Fibroblast of the conjunctiva (primary cell): ENCODE measurements at places on chromosomes 3 and 15.

DNA sequence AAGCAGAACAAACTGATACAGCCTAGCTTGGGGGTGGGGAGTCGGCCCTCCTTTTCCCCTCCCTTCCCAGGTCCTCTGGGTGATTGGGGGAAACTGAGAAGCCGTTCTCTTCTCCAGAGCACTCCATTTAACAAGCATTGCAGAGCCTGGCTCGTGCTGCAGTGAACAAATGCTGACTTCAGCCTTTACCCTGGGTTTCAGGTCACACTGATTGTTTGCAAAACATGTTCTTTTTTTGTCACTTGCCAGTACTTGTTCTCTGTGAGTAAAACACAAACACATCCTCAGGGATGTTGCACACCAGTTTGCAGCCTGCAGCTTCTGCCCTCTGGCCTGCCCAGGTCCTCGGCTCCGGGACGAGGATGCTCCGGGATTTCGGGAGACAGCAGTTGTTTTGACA is 132.8 kb downstream of the PGPEP1L start:
- DNase-seq = no peak

DNA sequence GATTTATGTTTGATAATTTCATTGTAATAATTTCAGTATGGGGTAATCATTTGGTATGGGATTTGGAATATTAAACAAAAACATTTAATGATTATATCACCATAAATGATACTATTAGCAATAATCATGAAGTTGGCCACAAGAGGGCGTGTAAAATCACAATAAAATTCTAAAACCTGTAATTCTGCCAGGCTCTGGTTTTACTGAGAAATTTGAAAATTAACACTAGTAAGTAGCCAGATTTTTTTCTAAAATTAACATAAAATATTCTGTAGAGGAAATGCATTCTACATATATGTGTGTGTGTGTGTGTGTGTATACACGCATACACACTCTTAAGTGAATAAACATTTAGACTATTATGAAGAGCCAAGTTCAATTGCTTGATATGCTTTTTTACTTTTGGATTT is 40.5 kb downstream of the FEZF2 start:
- DNase-seq = no peak

DNA sequence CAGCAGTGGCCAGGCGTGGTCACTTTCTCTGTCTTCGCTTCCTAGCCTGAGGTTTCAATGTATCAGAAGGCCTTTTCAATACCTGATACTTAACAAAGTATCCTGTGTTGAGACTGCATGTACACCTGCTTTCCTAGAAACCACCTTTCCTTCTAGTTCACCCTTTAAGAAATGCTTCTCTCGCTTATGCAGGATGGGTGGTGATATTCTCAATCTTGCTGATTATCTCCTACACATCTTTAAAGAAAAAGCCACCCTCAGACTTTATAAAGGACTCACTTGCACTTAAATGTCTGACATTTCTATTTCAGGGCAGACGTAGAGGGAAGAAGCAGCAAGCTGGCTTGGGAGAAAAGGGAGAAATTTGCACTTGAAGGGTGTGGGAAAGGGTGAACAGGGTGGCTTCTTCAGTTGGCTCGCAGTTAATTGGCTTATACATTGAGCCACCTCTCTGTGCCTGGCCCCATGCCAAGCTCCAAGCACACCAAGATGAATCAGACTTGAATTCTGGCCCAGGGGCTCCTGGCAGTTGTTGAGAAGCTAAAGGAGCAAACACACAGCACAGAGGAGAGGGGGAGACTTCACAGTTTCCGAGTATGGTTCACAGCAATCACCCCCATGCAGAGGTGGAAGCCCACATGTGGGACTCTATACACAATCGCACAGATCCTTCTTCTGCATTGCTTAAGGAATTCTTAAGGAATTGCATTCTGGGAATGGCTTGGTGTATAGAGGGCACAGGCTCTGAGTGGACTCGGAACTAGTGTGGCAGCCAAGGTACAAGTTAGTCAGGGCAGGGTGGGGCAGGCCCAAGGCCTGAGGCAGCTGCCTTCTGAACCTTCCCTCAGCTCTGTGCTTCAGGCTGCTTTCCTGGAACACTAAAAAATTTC is 1.3 kb downstream of the ARL6IP5 start:
- DNase-seq = peak; percentile 98

- no peak for DNase-seq
Measured at GRCh38 chr3:171286580-171287249, 173.5 kb downstream of the TNIK start.

GRCh38 chr3:134802428-134803050 is 7.5 kb downstream of the EPHB1 start:
- DNase-seq = no peak

- no peak for DNase-seq
Measured at GRCh38 chr15:69056365-69056764, 41.9 kb downstream of the NOX5 start.

DNA sequence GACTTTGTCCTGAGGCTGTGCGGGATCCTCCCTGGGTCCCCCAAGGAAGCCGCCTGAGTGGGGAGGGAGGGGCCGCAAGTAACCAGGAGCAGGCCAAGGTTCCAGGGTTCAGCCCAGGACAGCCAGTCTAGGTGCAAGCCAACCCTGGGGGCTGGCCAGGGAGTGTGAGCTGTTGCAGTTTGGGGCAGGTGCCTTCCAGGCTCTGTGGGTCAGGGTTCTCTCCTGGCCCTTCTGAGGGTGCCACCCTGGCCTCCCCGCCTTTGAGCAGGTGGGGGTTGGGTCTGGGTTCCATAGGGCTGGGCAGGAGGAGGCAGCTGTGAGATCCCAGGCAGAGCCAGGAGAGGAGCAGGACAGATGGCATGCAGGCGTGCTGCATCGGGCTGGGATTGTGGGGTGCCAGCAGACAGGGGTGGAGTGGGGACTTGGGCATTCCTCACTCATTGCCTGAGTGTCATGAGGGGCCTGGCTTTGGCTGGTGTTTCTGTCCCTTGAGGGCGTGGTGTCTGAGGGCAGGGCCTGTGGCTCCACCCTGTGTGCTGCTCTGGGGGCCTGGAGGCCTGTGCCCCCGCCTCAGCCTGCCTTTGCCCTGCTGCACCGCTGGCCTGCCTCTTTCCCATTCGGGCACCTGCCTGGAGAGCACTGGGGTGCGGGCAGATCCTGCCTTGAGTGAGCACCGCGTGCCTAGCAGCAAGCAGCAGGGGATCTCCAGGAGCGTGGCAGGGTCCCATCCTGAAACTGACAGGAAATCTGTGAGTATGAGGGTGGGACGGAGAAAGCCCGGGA is 18.4 kb downstream of the KLF13 start:
- no peak for DNase-seq

- no peak for DNase-seq
Measured at GRCh38 chr3:139934613-139935015, 371 bp upstream of the CLSTN2 start.

DNA sequence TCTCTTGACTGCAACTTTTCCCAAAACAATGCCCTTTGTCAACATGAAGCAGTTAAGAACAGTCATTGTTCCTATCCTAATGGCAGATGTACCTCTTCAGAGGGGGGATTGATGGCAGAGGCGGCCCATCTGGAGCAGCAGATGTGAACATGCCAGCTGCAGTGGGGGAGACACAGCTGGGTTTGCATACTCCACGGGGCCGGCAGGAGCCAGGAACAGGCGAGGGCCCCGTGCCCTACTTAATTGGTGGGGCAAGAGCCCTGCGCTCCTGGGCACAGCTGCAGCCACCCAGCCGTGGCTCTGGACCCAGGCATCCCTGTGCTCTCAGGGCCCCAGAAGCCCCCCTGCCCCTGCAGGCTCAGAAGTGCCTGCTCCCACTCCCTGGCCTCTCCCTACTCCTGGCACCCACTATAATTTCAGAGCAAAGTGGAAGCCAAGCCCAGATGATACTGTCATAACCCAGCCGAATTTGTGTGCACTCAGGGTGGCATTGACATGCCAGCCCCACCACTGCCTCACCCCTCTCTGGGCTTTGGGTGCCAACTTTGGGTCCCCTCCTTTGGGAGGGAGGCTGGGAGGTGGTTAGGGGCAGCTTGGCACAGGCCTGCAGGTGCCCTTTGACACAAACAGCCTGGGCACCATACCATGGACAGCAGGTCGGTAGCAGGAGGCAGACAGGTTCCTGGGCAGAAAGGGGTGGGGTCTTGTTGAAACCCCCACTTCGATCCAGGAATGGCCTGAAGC is 34.6 kb downstream of the ROPN1B start:
- DNase-seq = no peak

DNA sequence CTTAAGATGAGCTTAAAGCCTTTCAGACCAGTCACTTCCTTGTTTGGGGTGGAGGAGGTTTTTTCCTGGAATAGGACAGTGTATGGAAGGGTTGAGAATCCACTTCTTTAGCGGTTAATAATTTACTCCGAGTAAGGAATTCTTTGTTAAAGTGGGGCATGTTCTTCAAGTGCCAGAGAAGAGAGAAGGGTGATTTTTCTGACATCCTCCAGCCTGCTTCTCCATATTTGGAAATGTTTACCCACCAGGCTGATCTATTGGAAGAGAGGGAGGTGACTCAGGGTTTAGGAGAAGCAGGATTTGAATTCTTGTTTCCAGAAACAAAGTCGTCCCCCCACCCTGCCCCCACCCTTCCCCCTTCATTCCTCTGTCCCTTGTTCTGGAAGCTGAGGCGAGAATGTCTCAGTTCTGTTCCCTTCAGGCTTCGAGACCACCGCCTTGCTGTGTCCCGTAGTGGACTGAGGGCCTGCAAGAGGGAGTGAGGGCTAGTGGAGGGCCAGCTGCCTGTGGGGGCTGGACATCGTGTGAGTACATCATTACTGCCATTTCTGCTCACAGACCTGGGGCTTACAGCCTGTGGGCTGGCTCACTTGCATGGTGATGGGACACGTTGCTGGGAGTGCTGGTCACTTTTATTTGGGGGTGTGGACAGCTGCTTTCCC is 58.5 kb downstream of the LPP start:
- DNase-seq = peak; percentile 35

DNA sequence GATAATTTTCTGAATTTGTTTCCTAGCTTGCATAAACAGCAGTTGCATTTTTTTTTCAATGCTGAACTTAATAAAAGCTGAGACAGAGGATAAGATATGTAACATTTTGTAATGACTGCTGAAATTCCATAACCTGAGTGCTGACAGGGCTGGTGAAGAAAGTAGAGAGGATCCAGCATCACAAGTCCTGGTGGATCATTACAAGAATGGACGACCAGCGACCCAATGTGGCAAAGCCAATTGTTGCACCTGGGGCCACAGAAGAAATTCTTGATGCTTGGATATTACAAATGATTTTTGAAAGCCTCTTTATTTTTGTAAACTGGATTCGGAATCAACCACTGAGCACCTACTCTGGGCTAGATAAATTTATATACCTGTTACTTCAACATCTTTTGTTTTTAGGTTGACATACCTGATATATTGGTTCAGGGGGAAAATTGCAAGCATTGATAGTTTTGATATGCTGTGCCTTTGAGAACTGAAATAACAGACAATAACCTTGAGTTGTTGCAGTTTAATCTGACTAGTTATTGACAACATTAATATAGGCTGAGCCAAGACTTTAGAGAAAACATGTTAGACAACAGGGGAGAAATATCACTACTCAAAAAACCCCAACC is 3.9 kb upstream of the ACTL6A start:
- DNase-seq = peak; percentile 77

- no peak for DNase-seq
Measured at GRCh38 chr15:46260937-46261336, 626.1 kb downstream of the SQOR start.

DNA sequence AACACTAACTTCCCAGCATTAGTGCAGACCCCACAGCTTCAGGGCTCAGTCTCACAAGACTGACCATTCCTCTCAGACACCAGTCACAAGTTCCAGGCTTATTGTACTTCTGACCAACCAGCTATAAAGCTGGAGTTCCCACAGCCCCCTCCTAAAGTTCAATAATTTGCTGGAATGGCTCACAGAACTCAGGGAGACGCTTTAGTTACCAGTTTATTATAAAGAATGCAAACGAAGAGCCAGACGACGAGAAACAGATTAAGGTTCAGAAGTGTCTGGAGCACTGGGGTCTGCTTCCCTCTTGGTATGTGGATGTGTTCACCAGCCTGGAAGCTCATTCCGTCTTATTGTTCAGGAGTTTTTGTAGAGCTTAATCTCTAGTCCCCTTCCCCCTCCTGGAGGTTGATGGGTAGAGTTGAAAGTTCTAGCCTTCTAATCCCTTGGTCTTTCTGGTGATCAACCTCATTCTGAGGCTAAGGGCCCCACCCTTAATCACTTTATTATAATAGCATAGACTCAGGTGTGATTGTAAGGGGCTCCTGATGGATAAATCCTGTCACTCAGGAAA is 4.8 kb upstream of the CSRNP1 start:
- no peak for DNase-seq

GRCh38 chr15:59157840-59158700 is 48.6 kb upstream of the LDHAL6B start:
- DNase-seq = no peak

- no peak for DNase-seq
Measured at GRCh38 chr3:125236331-125236903, 23.9 kb upstream of the SLC12A8 start.
